Activated T-cell treated with anti-CD3 and anti-CD28 coated beads for 48 hours (primary cell): ENCODE measurements at places on chromosomes 6 and 20.

- DNase-seq: no peak
Measured at GRCh38 chr6:128672023-128672422, 151.6 kb upstream of the PTPRK start.

- no peak for DNase-seq
Measured at GRCh38 chr6:164533045-164533362, 776.4 kb downstream of the C6orf118 start.

DNA sequence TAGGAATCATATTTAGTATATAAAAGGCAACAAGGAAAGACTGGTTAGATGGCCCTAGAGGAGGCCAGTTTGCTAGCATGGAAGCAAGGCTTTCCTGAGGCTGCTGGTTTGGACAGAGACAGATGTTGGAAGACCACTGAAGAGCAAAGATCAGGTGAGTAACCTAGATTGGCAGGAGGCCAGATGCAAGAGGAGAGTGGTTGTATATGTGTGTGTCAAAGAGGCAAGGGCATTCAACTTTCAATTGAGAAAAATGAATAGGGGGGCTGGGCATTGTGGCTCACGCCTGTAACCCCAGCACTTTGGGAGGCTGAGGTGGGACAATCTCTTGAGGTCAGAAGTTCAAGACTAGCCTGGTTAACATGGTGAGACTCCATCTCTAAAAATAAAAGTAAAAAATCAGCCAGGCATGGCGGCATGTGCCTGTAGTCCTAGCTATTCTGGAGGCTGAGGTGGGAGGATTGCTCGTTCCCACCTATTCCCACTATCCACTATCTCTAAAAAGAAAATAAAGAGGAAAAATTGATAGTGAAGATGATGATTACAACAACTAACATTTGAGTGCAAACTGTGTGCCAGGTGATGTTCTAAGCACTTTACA is 79.8 kb downstream of the PRDM1 start:
- DNase-seq: no peak

DNA sequence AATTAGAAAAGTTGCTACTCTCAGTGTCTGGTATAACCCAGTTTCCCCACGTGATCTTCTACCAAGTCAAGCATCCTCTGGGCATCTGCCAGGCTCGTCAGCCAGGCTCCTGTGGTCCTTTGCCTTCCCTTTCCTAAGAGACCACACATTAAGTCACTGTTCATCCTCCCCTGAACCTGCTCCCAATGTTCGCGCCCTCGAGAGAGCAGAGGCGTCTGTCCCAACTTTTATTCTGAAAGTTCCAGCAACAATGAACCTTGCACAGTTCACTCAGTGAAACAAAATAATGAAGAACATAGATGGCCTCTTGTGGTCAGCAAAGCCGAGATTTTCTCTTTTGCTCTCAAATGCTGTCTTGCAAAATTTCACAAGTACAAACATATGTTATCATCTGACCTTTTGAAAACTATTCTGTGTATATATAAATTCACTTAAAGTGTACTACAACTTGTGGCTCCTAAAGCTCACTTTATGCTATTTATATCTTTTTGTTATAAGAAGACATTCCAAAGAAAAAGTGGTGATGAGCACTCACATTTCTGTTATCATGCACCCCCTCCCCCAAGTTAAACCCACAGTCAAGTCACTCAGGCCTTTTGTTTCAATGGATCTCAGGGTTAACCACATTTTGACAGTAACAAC is 39.2 kb upstream of the NHSL1 start:
- DNase-seq: no peak

DNA sequence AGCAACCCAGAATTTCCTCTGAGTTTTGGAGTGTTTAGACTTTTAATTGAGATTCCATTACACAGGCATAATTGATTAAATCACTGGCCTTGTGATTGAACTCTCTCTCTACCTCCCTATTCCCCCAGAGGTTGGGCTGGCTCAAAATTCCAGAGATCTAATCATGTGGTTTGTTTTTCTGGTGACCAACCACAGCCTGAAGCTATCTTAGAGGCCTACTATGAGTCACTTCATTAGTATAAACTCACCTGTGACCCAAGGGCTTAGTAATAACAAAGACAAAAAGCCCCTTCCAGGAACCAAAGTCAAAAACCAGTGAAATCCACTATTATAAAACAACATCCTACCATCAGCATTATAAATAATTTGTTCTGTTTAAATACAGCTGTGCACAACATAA is 992.5 kb upstream of the CITED2 start:
- DNase-seq: no peak

GRCh38 chr6:160396292-160396691 is 48.1 kb downstream of the SLC22A3 start:
- DNase-seq: no peak
